Bone marrow (tissue), 2 donors: ENCODE measurements at places on chromosomes 7 and 10.
A peak's percentile ranks its signal among the peaks of the same experiment; 100 is the strongest.

- no peak for DNase-seq
Observed at GRCh38 chr7:48837266-48837665, 87.1 kb upstream of the CDC14C start.

- DNase-seq: no peak
Observed at GRCh38 chr7:158142657-158143056, 445.0 kb downstream of the PTPRN2 start.

GRCh38 chr7:22140578-22140977 lies 194.9 kb upstream of the CDCA7L start:
- DNase-seq: no peak

- no peak for DNase-seq
Observed at GRCh38 chr7:130488392-130489139, 3.3 kb upstream of the MEST start.

DNA sequence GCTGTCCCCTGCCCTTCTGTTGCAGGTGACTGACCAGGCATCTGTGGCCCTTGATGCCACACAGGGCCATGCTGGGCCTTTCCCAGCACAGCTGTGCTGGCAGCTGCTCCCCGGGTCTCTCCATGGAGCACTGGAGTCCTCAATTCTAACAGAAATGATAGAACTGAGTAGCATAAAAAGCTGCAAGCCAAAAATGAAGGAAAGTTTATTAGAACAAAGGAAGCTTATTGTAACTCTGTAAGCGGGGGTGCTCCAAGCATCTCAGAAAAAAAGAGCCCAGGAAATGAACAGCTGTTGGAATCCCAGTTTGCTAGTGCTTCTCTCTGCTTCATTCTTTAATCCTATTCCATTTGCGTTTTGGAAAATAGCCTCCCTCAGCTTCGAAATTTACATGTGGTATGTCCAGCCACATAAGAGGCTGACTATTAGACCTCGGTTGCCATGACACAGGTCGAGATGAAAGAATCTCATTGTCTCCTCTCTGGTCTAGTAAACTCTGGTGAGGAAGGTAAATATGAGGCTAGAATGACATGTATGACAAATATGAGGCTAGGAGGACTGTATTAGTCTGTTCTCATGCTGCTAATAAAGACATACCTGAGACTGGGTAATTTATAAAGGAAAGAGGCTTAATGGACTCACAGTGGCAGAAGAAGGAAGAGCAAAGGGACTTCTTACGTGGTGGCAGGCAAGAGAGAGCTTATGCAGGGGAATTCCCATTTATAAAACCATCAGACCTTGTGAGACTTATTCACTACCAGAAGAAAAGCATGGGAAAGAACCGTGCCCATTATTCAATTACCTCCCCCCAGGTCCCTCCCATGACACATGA lies 23.7 kb downstream of the EPDR1 start:
- no peak for DNase-seq

DNA sequence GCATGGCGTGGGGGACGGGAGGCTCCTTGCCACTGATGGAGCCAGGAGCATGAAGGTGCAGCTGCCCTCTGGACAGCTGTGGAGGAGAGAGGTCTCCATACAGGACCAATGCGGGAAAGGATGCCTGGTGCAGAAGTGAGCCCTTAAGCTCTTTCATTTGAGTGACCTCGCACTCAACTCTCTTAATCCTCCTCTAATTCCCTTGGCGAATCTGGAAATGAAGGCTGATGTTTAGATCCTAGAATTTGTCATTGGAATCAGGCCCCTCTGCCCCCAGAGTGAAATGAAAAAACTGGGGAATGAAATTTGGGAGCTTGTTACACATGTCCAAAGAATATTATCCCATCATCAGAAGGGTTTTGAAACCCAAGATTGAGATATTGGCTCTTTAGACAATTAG lies 639.5 kb downstream of the LRMDA start:
- DNase-seq: no peak

DNA sequence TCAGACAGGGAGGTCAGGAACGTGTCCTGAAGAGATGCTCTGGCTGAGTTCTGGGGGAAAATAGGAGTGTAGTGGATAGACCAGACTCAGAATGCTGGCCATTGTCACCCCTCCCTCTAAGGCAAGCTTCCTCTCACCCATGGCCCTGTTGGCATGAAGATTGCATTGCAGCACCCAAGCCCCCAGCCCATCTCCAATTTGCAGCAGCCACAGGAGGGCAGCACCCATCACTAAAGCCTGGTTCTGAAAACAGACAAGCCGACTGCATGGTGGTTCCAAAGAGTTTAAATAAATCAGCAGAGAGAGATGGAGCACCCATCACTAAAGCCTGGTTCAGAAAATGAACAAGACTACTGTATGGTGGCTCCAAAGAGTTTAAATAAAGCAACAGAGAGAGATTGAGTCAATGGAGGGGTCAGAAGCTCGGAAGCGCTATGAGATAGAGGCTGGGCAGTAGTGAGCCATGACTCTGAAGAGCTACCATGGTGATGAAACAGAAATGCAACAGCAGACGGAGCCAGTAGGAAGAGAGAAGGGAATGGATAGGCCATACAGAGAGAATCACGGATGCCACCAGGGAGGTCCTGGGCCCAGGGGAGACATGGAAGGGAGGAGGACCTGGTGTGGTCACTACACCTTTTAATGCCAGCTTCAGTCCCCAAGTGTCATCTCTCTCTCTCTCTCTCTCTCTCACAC lies 237.9 kb upstream of the MYO3A start:
- no peak for DNase-seq

DNA sequence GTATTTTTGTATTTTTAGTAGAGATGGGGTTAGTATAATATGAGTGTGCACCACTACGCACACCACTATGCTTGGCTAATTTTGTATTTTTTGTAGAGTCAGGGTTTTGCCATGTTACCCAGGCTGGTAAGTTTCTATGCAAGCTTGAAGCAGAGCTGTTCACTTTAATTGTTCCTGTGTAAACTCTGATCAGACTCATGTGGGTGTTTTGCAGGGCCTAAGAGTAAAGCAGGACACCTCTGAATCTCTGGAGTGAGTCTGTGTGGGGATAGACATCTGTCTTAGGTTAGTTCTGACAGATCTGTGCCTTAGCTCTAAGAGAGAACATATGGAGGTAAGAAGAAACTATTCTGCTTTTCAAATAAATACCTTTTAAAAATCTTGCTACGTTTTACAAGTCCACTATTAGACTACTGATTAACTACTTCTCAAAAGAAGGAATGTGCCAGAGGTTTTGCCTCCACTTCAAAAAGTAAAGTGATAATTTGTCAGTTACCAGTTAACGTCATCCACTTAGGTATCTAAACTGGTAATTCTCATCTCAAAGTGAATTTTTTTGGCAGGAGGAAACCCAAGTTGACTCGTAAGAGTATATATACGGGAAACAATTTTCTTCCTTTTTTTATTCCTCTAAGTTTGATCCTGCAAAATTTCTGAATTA lies 1.1 kb downstream of the COL17A1 start:
- no peak for DNase-seq

DNA sequence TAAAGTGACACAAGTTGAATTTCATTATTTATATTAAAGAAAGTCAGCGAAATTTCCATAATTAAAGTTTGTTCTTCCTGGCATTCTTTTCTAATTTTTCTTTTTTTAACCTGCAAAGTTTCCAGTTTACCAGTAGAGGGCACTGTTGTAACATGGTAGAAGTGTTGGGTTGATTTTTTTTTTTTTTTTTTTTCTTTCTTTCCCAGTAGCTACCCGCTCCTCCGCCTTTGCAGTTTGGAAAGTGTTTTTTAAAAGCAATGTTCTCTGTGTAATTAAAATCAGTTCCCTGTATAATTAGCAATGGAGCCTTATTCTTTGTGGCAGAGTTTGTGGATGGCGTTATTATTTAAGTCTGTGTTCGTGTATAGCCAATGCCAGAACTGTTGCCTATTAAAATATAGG lies 53.7 kb downstream of the TAF3 start:
- peak; percentile 9 for DNase-seq

DNA sequence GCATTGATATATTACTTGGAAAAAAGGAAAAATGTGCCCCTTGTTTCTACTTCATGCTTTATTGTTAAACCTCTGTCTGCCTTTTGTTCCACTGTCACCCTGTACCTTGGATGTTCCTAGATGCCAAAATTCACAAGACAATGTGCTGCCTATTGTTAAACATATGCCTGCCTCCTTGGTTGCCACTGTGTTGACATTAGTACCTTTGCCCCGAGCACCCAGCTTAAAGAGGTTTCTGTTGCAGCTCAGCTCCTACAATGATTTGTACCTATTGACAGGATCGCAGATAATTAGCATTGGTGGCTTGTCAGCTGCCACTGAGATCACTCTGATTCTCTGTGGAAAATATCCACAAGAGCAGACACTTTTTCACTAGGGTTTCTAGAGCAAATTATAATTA lies 188.0 kb downstream of the KCND2 start:
- no peak for DNase-seq

DNA sequence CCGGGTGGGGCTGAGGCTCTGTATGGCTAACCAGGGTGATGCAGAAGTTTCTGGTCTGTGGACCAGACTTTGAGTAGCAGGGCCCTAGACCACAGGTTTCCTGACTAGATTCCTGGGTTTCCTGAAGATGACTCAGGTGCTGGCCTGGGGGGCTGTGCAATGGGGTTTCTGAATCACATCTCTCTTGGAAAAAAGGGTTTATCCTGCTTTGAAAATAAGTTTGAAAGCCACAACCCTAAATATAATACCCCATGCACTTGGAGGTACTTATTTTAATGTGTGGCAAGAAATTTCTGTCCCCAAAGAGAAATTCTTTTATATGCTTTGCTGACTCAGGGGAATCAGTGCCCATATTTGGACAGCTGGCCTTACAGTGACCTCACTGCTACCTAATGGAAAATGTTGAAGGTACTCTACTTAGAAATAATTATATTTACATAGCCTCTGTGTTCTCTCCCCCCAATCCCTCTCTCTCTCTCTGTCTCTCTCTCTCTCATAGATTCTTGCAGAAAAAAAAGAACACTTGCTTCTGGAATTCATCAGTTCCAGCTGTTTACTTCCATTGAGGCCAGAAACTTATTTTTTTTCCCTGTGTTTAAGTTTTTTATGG lies 184.4 kb upstream of the LYZL2 start:
- DNase-seq: no peak

DNA sequence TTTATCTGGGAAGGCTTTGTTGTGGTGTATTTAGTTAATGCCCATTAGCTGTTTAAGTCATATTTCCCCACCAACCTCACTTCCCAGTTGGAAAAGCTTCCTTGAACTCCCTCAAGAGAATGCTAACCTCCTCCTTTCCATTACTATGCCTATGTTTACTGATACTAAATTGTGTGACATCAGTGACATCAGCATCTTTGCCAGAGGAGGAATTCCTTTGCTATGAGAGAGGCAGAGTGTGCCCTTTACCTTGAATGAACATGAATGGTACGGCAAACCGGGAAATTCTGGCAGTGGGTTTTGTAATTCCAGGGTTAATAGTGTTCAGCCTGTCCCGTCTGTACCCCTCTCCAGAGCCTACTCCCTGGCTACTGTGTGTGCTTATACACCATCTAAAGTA lies 22.1 kb upstream of the GLCCI1 start:
- DNase-seq: no peak

GRCh38 chr7:79386688-79387422 lies 66.6 kb downstream of the MAGI2 start:
- DNase-seq: no peak

- no peak for DNase-seq
Observed at GRCh38 chr7:151086802-151087244, 548 bp downstream of the AGAP3 start.

GRCh38 chr7:150875791-150876190 lies 23.5 kb downstream of the AOC1 start:
- DNase-seq: no peak

GRCh38 chr10:98492763-98493162 lies 46.0 kb upstream of the HPS1 start:
- DNase-seq: no peak

- no peak for DNase-seq
Observed at GRCh38 chr7:55554038-55554437, 18.3 kb downstream of the VOPP1 start.

DNA sequence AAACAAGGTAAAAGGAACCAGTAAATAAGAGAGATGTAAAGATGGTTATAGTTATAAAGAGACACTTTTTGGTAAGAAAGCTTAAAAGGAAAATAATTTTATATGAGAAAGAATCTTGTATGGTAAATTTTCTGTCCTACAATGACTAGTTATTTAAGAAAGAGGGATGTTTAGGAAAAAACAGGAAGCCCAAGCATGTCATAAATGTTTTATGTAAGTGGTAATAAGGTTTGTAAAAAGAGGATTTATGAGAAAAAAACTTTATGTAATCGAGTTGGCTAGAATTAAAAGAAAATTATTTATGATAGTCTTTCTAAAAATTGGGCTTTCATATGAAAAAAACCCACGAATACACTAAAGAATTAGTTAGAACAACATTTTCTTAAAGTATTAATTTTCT lies 34.2 kb upstream of the CREB3L2 start:
- no peak for DNase-seq

GRCh38 chr10:14873090-14873760 lies 5.4 kb upstream of the SUV39H2 start:
- no peak for DNase-seq

GRCh38 chr7:30263090-30263710 lies 21.2 kb upstream of the ZNRF2 start:
- no peak for DNase-seq

GRCh38 chr7:124515106-124515830 lies 250.3 kb downstream of the GPR37 start:
- no peak for DNase-seq

GRCh38 chr10:71795248-71795647 lies 21.9 kb upstream of the VSIR start:
- DNase-seq: no peak

DNA sequence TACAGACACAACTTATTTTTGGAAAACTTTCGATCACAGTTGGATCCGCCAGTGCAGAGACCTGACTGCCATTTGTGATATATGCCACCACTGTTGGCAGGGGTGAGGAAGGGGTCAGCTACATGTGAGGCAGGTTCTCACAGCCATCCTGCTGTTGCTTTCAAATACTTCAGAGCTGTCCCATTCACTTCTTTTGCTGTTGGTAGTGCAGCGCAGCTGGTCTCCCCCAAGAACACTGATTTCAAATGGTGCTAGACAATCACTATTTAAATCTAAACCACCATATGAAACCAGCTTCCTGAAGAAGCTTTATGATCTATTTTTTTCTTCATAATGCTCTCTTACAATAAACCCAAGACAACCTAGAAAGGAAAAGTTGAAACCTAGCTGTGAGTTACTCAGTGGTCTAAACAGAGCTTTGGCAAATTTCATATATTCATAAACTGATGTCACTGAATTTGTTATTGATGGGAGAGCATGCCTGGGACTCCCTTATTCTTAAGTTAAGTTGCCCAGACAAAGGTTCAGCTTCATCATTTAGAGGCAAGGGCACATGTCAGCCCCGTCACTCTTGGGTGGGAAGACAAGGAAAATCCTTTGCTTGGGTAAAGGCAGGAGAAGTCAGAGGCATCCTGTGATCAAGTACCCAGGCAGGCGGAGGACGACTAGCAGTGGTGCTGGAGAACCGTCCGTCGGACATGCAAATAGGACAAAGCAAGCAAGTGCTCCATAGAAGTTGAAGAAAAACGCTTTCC lies 143.4 kb upstream of the KLF14 start:
- no peak for DNase-seq

- DNase-seq: peak; percentile 4
Observed at GRCh38 chr10:127293640-127294039, 97.2 kb upstream of the INSYN2A start.

GRCh38 chr7:17521437-17521836 lies 223.0 kb downstream of the AHR start:
- DNase-seq: peak; percentile 66
